Activated naive CD4-positive, alpha-beta T cell treated with anti-CD3 and anti-CD28 coated beads for 36 hours (primary cell): ENCODE measurements at places on chromosomes 1 and 21.

DNA sequence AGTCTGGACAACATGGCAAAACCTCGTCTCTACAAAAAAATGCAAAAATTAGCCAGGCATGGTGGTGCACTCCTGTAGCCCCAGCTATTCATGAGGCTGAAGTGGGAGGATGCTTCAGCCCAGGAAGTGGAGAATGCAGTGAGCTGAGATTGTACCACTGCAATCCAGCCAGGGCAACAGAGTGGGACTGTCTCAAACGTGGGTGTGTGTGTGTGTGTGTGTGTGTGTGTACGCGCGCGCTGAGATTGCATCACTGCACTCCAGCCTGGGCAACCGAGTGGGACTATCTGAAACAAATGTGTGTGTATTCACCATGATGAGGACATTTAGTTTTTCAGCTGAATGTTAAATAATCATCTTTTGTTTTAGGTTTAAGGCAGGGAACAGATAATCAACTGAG is 21.1 kb downstream of the USP1 start:
- no peak for DNase-seq

- no peak for DNase-seq
Observed at GRCh38 chr1:217627431-217627830, 3.5 kb downstream of the GPATCH2 start.

DNA sequence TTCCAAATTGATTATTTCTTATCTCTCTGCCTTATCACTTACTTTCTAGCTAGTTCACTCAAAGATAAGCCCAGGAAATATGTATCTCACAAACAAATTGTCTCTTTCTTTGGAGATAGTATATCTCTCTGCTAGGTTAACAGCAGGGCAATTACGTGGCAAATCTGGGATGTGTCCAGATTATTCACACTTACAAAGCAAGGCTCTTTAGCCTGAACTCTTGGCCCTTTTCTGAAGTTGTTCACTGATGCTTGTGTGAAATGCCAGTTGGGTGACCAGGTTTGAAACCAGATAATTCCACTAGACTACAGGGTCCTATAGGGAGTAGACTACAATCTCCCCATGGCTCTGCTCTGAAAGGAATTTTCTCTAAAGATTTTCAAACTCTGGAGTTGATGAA is 30.8 kb upstream of the FAM78B start:
- DNase-seq, result no peak

- no peak for DNase-seq
Observed at GRCh38 chr1:159890390-159890789, 9.6 kb downstream of the CFAP45 start.
